A673 (cell line): ENCODE measurements at places on chromosomes 1 and 21. TPM values are rescaled to one million over a fixed set of nuclear protein-coding genes. Genes with fewer than 3 reads are reported as not detected.

DNA sequence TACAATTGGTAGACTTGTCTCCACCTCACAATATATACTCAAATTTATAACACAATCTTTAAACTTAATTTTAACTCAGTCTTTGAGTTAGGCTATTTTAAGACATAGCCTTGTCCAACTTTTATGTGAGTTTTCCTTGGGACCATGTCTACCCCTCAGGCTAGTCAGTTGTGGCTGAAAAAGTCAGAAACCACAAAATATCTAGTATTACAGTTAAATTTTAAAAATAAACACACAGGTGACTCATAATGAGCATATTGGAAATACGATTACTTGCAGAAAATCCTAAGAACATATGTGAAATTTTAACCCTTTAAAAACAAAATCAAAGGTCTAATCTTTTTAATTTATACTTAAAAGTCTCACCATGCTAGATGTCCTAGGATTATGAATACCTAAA lies 4.8 kb upstream of the ASB17 start:
- no peak for DNase-seq

GRCh38 chr1:92822879-92823278 lies 9.0 kb upstream of the RPL5 start:
- no peak for DNase-seq

- DNase-seq, result no peak
Measured at GRCh38 chr21:38129711-38130110, 127.1 kb upstream of the KCNJ15 start.

GRCh38 chr1:235843461-235843961 lies 23.2 kb downstream of the LYST start:
- DNase-seq, result peak; percentile 17

DNA sequence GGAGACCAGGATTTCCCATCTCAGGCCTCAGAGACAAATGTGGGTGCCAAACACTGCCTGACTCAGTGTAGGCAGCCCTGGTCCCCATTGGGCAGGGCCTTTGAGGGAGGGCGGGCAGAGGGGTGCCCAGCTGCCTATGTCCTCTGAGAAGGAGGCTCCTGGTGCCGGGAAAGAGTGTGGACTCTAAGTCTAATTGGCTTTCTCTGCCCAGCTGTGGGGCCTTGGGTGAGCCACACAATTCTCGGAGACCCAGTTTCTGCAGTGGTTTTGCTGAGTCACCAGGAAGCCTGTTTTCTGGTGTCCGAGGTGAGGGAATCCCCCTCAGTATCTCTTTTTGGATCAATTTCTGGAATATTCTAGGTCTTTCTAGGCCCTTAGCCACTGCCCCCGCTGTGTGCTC lies 35.3 kb upstream of the ACTL8 start:
- DNase-seq, result no peak

DNA sequence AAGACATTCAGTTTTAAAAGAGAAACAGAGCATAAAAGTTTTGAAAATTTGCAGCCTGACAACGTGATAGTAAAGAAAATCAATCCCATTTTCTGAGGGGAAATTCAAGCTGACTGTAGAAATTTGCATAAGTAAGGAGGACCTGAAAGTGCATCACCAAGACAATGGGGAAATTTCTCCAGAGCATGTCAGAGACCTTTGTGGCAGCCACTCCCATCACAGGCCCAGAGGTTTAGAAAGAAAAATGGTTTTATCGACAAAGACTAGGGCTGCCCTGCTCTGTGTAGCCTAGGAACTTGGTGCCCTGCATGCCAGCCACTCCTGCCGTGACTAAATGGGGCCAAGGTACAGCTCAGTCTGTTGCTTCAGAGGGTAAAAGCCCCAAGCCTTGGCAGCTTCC lies 1640.2 kb upstream of the PRMT6 start:
- no peak for DNase-seq

GRCh38 chr21:29403922-29404538 lies 105.3 kb downstream of the BACH1 start:
- no peak for DNase-seq

GRCh38 chr1:9075022-9075421 lies 5.6 kb upstream of the SLC2A5 start:
- no peak for DNase-seq

DNA sequence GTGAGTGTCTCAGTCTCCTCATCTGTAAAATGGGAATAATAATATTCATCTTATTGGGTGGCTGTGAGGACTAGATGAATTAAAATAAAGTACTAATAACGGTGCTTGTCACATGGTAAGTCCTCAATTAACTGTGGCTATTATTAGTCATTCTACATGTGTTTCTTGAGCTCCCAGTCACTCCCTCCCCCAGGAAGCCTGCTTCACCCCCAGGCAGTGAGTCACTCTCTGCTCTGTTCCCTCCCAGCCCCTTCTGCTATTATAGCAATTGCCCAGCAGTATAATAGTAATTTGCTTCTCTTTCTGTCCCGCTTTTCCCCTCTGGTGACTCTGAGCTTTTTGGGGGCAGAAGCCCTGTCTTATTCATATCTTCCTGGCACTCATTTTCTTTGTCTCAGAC lies 102.0 kb downstream of the BEND5 start:
- peak; percentile 25 for DNase-seq

GRCh38 chr1:178581351-178582303 lies 68.7 kb downstream of the TEX35 start:
- no peak for DNase-seq

- DNase-seq, result no peak
Measured at GRCh38 chr1:116482490-116482889, 88.3 kb downstream of the CD58 start.

GRCh38 chr1:17584539-17584938 lies 45.0 kb downstream of the ARHGEF10L start:
- DNase-seq, result no peak

GRCh38 chr1:153770797-153771196 lies 4.4 kb upstream of the SLC27A3 start:
- DNase-seq, result no peak

DNA sequence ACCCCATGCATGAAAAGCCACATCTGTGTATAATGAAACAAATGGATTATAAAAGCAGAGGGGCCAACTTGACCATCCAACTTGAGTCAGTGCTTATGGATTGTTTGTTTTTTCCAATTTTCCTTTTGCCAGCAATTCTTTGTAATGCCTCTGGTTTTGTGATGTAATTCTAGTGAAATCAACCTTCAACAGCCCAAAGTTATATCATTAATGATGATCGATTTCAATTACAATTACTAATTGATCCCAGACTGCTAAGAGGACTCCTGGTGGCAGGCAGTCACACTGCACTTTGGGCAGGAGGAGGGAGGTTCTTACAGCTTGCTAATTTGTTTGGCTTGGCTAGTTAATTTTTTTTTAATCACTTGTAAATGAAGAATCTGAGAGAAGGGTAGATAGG lies 552.3 kb downstream of the NUF2 start:
- DNase-seq, result no peak

GRCh38 chr1:22118291-22118992 lies 24.5 kb downstream of the WNT4 start:
- no peak for DNase-seq

- DNase-seq, result no peak
Measured at GRCh38 chr1:67570486-67571143, 114.4 kb upstream of the GADD45A start.

DNA sequence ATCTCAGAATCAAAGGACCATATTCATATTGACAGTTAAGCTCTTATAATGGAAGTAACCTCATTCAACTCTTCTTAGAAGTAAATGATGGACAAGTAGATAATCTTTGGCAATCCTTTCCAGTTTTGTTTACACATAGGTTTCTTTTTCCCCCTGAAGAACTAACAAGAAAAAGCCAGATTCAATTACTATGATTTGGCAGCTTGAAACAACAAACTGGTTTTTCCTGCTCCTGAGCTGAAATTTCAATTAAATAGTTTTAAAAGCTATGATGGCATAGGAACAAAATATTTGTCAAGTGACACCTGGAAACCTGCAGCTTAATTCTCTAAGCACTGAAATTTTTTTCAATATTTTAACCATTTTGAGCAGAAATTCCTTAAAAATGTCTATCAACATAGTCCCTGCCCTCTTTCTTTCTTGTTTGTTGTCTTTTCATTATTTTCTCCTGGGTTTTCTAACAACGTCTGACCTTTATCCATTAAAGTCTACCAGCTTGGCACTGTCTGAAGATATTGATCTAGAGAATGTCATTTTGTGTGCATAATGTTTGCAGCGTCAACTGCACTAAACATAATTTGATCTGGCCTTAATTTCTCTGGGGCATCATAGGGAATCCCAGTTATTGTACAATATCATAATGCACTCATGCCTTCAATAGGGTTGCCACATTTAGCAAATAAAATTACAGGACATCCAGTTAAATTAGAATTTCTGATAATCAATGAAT lies 4.0 kb upstream of the SLC35A3 start:
- DNase-seq, result no peak

DNA sequence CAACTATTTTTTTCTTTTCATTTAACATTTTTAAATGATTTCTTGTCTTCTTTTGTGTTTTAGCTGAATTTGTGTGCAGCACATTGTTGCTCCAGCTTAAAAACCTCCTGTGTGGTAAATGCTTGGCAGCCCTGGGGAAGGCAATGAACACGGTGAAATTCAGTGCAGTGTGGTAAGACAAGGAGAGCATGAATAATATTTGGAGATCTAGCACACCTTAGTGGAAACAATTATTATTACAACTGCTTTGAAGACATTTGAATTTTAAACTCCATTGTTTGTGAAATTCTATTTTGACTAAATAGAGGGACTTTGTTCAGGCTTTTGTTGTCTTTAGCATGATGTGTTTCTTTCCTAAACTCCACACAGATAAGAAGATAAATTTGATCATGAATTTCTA lies 242.6 kb upstream of the CXADR start:
- DNase-seq, result peak; percentile 44

DNA sequence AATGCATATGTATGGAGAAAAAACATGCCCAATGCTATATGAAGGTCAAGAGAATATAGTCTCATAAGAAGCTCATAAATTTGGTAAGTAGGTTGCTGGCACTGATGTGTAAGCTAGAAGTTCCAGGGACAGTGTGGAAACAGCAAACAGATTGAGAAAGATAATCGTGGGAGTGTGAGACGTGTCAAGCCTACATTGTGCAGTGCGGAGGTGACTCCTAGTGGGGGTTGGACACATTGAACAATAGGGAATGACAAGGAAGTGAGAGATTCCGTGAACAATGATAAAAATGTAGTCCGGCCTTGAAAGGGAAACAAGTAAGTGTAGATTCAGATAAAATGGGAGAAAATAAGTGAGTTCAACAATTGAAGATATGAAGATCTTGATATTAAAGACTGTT lies 788.4 kb upstream of the PRMT6 start:
- DNase-seq, result peak; percentile 73

DNA sequence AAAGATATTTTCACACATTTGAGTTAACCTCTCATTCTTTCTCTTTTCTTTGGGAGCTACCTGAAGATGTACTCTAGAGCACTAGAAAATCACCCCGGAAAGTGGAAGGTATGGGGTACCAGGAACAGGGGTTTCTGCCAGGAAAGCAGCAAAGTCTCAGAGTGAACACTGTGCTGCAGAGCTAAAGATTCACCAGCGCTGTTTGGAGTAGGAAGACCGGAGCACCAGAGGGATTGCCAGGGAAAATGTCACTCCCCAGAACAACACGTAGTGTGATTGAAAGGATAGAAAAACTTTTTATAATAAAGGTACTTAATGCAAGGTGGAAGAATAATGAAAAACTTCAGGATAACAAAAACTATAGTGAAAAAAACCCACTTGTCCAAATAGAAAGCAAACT lies 26.7 kb upstream of the KCNK1 start:
- DNase-seq, result no peak

GRCh38 chr1:11735531-11735853 lies 444 bp upstream of the AGTRAP start:
- no peak for DNase-seq

DNA sequence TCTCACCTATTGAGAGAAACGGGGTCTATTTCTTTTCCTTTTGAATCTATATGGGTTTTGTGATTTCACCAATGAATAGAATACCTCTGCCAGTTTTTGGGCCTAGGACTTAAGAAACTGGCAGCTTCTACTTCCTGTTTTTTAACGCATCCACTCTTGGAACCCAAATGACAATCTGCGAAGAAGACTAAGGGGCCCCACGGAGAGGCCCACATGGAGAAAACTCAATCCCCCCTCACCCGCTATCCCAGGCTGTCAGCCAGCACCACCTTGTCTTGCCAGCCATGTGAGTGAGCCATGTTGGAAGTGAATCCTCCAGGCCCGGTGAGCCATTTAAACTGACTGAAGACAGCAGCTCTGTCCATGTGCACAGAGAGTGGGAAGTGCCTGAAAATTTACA lies 3.6 kb upstream of the HENMT1 start:
- no peak for DNase-seq

DNA sequence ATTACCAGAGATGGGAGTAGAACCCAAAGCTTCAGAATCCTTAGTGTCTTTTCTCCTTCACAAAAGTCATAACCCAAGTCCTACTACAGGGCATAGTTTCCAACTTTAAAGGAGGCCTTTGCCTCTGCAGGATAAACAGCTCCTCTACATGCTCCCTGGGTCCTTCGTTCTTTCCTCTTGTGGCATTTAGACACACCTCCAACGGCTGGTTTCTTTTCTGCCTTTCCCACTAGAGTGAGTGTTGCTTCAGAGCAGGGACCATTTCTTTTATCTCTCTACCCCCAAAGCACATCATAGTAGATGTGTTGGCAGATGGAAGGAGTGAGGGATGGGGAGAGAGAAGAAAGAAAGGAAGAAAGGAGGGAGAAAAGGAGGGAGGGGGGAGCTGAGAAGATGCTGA lies 144.7 kb upstream of the SPATA6 start:
- DNase-seq, result no peak

- DNase-seq, result peak; percentile 89
Measured at GRCh38 chr1:7471836-7472235, 299.3 kb upstream of the VAMP3 start.

DNA sequence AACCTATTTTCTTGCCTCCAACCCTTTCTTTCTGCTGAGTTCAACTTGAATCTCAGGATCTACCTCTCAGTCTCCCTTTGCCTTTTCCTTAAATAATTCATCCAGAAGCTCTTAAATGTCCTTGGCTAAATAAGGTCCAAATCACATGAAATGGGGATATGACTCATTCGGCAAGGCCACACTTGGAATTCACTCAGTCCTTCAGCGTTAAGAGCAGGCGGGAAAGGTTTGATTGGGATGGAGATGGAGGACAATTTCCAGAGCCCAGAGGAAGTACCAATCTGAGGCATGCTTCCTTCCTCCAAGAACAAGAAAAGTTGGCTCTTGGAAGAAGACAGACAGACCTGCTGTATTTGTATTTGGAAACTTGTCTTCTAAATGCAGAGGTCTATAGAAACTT lies 128.5 kb downstream of the PROX1 start:
- DNase-seq, result no peak

- no peak for DNase-seq
Measured at GRCh38 chr1:48794816-48795215, 18.1 kb upstream of the BEND5 start.

Gene KCNQ4
- 0.62 and 1.4 TPM in 2 replicates for total RNA-seq

Gene ACTA1
- not detected in 2 replicates for total RNA-seq

Gene CHRM3
- not detected in 2 replicates for total RNA-seq

Gene RAB7B
- total RNA-seq, result 0.11 and 0.31 TPM in 2 replicates

Gene CYP4X1
- not detected in 2 replicates for total RNA-seq

Gene PERM1
- total RNA-seq, result 0.28 TPM in 1 of 2 replicates, not detected in the other

Gene TNFSF4
- total RNA-seq, result 0.20 and 0.21 TPM in 2 replicates

Gene CHIT1
- not detected in 2 replicates for total RNA-seq
